ENCODE measurements at places on chromosomes 5 and 9. TPM values are rescaled to one million over a fixed set of nuclear protein-coding genes. Genes with fewer than 3 reads are reported as not detected.

NADK2 gene
- 9.0 TPM for polyA plus RNA-seq

GRCh38 chr5:118447350-118447749, 541.0 kb downstream of the DTWD2 start:
- DNase-seq = no peak

DNA sequence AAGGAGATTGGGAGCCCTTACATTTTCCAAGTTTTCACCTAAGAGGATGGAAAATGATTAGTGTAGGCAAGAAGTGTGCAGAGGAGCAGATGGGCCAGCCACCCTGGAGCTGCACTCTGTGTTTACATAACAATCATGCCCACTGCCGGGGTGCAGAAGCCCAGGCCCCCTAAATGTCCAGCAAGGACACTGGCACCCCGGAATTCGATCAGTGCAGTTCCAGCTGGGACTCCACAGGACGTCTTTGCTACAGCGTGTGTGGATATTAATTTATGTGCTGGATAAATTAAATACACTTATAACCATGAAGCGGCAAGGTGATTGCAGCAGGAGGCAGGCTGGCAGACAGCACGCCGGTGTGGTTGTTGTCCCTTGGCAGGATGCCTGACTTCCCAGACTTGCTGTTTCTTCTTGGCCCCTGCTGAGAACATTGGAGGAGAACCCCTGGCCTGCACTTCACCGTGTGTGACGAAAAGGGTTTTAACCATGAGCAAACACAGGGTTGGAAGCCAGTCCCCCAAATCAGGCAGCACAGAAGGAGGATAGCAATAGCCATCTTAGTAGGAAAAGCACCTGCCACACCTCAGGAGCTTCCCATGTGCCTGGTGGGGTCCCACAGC, 73.7 kb downstream of the GADD45G start:
- peak; percentile 29 for DNase-seq

CCL21 gene
- 223 TPM for polyA plus RNA-seq

- no peak for DNase-seq
Observed at GRCh38 chr5:126509339-126509738, 85.7 kb downstream of the ALDH7A1 start.

GRCh38 chr9:134230092-134230941, 66.0 kb upstream of the RNU6ATAC start:
- DNase-seq = no peak

DNA sequence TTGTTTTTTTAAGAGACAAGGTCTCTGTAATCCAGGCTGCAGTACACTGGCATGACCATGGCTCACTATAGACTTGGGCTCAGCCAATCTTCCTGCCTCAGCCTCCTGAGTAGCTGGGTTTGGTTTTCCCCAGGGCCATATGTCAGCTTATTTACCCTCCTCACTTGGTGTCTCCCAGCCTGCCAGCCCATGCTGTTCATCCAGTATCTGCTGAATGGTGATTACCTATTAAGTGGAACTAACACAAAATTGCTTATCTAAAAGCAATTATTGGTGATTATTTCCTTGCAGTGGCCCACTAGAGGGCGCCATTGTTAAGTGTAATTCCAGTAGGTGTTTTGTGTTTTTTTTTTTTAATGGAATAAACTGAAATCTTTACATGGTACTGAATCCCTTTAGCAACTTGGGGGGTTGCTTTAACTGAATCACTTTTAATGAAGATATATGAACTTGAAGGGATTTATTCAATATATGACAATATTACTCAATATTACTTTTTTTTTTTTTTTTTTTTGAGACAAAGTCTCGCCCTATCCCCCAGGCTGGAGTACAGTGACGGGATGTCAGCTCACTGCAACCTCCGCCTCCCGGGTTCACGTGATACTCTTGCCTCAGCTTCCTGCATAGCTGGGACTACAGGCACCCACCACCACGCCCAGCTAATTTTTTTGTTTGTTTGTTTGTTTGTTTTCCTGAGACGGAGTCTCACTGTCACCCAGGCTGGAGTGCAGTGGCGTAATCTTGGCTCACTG, 13.8 kb downstream of the EXOSC2 start:
- peak; percentile 72 for DNase-seq

DNA sequence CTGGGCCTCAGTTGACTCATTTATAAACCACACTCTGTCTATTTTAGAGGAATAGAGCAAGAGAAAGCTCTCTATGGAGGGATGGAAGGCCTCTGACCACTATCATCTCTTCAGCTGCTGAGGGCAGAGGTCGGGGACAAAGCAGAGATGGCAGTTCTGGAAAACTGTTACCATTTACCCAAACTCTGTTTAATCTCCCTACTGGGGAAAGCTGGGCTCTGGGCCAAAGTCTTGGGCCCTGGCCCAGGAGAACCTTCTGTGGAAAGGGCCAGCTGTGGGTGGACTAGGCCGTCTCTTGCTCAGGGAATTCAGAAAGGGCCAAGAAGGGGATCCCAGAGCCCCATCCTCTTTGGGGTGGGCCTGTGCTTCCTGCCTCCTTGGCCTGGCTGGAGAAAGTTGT, 100.0 kb downstream of the PSD2 start:
- DNase-seq = peak; percentile 67

DNA sequence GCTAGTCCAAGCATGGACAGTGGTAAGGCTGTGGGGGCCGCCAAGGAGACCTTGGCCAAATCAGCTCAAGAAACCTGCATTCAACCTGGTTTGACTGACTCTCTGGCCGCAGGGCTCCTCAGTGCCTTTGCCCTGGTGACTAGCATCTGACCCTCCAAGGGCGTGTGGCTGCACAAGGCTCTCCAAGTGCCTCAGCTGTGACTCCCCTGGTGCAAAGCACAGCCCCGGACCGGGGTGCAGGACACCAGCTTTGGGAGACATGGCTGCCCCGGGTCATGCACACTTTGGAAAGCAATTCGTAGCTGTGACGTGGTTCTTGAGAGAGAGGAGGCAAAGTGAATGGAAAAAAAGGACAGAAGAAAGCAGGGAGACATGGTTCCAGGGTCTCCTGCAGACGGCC, 245.2 kb upstream of the IRX2 start:
- DNase-seq = no peak

- DNase-seq = no peak
Observed at GRCh38 chr5:113384782-113385285, 50.0 kb downstream of the TSSK1B start.

GRCh38 chr5:163567811-163568210, 62.4 kb downstream of the MAT2B start:
- DNase-seq = no peak

N4BP3 gene
- 6.1 TPM for polyA plus RNA-seq

- DNase-seq = no peak
Observed at GRCh38 chr9:107733523-107733894, 243.9 kb upstream of the KLF4 start.

DNA sequence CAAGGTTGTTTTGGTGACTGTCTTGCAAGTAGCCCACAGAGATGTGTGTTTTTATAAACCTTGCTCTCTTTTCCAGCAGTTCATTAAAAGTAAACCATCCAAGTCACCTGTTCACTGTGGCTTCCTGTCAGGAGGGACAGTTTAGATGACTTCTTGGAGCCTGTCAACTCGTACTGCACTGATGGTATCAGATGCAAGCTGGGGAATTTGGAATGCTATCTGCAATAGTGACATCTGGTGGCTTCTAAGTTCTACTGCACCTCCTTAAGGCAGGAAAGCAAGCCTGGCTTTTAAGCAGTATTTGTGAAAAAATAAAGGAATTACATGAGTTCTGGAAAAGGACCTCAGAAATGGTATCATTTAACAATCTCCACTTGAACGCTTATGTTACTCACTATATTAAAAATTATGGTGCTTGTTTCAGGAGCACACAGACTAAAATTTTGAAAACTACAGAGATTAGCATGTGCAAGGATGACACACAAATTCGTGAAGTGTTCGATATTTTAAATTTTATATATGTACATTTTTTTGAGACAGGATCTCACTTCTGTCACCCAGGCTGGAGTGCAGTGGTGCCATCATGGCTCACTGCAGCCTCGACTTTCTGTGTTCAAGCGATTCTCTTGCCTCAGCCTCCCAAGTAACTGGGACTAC, 164.0 kb downstream of the TTC39B start:
- DNase-seq = peak; percentile 43

KCNN2 gene
- 2.7 TPM for polyA plus RNA-seq

PTGES gene
- 19.8 TPM for polyA plus RNA-seq

PCDHGB7 gene
- 1.6 TPM for polyA plus RNA-seq

DNA sequence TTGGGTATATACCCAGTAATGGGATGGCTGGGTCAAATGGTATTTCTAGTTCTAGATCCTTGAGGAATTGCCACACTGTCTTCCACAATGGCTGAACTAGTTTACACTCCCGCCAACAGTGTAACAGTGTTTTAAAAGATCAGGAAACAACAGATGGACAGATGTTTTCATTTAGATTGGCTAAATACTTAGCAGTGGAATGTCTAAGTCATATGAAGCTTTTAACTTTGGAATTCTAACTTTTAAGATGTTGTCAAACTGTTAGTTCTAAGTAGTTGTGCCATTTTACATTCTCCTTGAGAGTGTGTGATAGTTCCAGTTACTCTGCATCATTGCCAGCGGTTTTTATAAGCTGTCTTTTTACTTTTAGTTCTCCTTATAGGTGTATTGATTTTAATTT, 688.8 kb downstream of the SEMA5A start:
- DNase-seq = no peak

- no peak for DNase-seq
Observed at GRCh38 chr9:76135902-76136301, 245.4 kb downstream of the PCSK5 start.

IFNA2 gene
- polyA plus RNA-seq = not detected

GRCh38 chr5:174599992-174600391, 124.4 kb upstream of the MSX2 start:
- DNase-seq = peak; percentile 61

DNA sequence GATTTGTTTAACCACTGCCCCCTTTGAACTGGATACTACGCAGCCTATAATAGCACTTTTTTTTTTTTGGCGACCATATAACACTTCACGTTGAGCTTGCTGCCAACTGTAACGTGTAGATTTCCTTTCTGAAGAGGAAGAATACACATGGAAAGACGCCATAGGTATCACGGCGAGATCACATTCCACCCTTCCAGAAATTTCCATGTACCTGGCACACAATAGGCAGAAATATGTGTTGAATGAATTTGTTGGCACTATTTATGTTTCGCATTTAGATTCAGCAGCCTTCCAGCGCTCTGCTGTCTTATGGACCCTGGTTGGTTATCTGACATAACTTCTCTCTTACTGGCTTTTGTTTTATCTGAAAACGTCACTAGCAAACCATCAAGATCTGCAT, 250.3 kb downstream of the SLIT3 start:
- no peak for DNase-seq

- no peak for DNase-seq
Observed at GRCh38 chr9:1536522-1537170, 478.5 kb upstream of the SMARCA2 start.

- DNase-seq = no peak
Observed at GRCh38 chr5:79774171-79774854, 84.7 kb downstream of the CMYA5 start.

DNA sequence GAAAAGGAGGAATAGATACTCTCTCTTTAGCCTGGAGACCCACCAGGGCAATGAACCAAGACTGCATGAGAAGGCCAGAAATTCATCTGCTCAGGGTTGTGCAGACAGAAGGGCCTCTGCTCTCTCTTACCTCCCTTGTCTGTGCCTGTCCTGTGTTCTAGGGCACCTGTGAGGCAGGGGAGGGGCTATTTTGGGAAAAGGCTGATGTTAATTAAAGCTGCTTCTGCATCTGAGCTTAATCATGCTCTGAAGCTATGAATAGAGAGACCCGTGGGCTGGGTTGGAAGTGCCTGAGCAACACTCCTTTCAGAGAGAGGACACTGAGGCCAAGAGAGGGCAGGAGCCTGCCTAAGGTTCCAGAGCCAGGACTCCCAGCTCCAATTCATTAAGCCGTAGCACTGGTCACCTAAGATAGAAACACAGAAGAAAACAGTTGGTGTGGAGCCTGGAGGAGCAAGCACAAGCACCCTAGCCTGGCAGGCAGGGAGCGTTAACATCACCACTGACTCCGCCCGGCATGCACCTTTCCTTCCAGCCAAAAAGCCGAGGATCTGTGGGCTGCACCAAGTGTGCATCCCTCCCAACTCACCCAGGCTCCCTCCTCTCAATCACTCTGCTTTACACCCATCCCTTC, 31.4 kb upstream of the STING1 start:
- DNase-seq = no peak

DNA sequence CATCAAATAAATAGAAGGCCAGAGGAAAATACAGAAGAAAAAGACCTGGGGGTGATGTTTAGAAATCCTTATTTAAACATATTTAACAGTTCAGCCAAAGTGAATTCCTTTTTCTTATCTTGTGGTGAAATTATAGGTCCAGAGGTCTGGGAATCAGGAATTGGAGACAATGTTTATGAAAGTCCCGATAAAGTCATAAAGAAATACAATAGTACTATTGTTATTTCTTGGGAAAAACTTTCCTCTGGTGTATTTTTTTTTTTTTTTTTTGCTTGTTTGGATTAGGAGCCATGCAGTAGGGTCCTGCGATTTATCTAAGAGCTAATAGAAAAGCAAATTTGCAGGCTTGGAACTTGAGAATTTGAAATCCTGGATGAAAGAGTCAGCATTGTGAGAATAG, 426 bp downstream of the C7 start:
- peak; percentile 24 for DNase-seq

TXNDC8 gene
- not detected for polyA plus RNA-seq

- peak; percentile 92 for DNase-seq
Observed at GRCh38 chr9:99370376-99370775, 148.3 kb downstream of the SEC61B start.

- no peak for DNase-seq
Observed at GRCh38 chr9:34510497-34511468, 12.0 kb downstream of the ENHO start.

- DNase-seq = no peak
Observed at GRCh38 chr5:167155387-167156005, 1135.9 kb upstream of the WWC1 start.
